Psoas muscle (tissue), 8 donors: ENCODE measurements at places on chromosomes 6 and 20. TPM values are rescaled to one million over a fixed set of nuclear protein-coding genes. Genes with fewer than 3 reads are reported as not detected.

Gene EPHA7
- 0.06 TPM for total RNA-seq

DNA sequence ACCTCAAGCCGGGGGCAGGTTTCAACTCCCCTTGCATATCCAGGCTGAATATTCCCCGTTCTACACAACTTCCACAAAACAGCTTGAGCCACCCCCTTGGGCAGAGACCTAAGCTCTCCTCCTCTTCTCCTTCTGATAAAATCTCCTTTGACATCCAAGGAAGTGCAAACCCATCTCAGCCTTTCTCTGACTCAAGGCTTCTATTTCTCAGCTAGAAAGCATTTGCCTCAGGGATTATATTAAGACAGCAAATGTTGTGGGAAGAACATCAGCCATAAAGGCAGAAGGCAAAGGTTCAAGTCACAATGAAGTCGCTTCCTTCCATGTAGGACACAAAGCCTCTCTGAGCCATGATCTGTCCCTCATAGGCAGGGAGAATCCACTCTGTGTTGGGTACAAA is 386.6 kb upstream of the ARID1B start:
- H3K36me3 ChIP-seq, result no peaks in the 10 kb centered on the region
- no peak for DNase-seq
- H3K27me3 ChIP-seq, result no peaks in the 10 kb centered on the region
- no peak overlapping the region for H3K27ac ChIP-seq

DNA sequence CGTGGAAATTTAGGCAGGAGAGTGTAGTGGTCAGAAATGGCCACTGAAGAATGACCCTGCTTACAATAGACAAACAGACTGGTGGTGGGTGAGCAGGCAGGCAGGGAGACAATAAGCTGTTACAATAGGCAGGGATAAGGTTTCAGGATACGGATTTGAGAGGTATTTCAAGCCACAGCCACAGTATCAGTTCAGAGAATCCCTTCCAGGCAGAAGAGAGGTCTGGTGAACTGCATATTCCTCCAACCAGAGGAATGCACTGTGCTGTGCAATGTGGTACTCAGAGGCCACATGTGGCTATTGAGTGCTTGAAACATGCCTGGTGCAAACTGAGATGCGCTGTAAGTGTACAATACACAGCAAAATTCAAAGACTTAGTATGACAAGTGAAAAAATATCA is 20.6 kb downstream of the RMND1 start:
- DNase-seq, result no peak
- no peaks in the 10 kb centered on the region for H3K27me3 ChIP-seq
- H3K27ac ChIP-seq, result no peak overlapping the region
- no peaks in the 10 kb centered on the region for H3K4me1 ChIP-seq
- H3K4me3 ChIP-seq, result no peak overlapping the region

Gene BEND6
- total RNA-seq, result 1.1 TPM

- H3K4me3 ChIP-seq, result no peak overlapping the region
- no peak for DNase-seq
- H3K27ac ChIP-seq, result no peak overlapping the region
- H3K4me1 ChIP-seq, result no peaks in the 10 kb centered on the region
These were observed 16.3 kb upstream of the ENPP1 start for GRCh38 chr6:131791476-131791875.
